Vagina (tissue), 2 donors: ENCODE measurements at places on chromosomes 6 and 20.

DNA sequence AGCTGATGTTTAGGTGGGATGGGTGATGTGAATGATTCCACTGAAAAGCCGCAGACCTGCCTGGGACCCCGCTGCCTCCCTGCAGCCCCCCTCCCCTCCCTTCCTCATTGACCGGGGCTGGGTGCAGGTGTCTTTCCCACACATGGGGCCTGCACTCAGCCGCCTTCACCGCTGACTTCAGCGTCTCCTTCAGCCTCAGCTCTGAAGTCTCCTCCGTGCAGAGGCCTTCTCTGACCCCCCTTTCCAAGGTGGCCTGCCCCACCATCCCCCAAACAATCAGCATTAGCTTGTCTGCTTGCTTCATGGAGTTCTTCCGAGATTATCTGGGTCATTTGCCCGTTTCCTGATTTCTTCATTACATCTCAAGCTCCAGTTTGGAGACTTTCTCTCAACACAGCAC lies 140.7 kb downstream of the SMOC2 start:
- DNase-seq: no peak

DNA sequence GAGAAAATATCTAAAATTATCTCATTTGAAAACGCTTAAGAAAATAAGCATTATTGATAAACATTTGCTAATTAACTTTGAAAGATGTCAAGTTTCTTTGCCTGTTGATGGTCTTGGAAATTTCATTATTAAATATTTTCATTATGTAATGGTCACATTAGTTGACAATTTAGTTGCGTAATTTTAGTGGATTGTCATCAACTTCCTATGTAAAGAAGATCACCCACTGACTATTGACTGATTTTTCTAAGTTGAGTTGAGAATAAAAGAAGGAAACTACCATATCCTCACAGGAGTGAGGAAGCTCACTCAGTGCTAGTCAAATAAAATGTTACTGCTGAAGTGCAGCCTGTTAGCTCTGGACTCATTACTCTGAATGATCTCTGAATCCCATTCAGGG lies 79.9 kb upstream of the LY86 start:
- DNase-seq: no peak

DNA sequence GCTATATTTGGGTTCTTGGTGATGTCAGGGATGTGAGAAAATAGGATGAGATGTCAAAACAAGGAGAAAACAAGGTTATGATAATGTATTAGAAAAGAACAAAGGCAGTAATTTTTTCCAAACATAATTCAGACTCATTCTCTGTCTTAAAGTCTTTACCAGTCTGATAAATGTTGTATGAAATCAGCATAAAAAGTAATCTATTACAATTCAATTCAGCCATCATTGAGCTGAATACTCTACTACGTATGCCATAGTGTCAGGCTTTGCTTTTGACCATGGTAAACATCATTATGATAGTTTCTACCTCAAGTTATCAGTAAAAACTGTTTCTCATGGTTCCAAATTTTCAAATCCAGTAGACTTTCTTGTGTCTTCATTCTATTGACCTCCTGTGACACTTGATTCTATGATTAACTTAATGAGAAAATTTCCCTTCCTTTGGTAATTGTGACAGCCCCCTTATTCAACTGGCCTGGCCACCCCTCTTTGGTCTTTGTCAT lies 75.0 kb downstream of the EPHA7 start:
- DNase-seq: no peak

DNA sequence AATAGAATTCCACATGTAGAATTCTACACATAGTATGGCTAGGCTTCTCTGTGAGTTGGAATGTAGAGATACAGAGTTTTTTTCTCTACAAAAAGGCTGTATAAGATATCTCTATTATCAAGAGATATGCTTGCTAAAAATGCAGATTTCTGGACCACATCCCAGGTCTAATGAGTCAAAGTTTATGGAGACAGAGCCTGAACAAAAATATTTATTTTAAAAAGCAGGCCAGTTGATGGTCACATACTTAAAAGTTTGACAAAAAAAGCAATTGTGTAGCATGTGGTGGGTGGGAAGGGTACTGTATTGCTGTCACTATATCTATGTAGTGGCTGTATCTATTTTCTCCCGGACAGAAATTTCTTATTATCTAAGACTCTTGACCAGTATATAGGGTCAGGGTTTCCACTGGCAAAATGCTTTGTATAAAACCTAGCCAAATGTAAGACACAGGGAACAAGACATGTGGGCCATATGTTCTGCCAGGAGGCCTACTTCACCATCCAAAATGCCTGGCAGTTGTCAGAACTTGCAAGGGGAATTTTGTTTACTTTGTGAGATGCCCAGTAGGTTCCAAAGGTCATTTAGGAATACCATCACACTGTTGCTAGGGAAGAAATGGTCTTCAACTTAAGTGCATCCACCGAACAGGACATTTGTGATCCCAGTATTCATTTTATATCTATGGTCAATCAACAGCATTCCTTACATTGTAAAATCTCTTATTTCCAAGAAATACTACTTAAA lies 60.6 kb downstream of the SHPRH start:
- DNase-seq: no peak
